ENCODE measurements at places on chromosomes 5 and 9.

GRCh38 chr9:129587487-129588262 is 33.2 kb downstream of the C9orf50 start:
- no peak for ATAC-seq

GRCh38 chr5:172751761-172752510 is 19.1 kb downstream of the DUSP1 start:
- ATAC-seq = no peak

DNA sequence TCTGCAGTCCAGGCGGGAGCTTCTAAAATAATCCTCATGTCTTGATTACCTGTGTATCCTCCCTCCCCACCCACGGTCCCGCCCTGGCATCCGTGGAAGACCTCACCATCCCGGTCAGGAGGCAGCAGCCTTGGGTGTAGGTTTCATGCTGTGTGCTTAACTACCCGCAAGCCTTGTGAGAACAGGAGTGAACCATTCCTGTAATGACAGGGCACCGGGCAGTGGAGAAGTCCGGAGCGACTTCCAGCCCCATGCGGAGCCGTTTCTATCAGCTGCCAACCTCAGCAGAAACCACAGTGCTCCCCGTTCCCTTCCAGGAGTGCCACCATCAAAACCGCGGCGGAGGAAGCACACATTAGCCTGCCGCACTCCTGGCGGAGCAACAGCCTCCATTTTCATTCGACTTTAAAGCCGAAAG is 123.5 kb upstream of the LMX1B start:
- peak; percentile 67 for ATAC-seq

DNA sequence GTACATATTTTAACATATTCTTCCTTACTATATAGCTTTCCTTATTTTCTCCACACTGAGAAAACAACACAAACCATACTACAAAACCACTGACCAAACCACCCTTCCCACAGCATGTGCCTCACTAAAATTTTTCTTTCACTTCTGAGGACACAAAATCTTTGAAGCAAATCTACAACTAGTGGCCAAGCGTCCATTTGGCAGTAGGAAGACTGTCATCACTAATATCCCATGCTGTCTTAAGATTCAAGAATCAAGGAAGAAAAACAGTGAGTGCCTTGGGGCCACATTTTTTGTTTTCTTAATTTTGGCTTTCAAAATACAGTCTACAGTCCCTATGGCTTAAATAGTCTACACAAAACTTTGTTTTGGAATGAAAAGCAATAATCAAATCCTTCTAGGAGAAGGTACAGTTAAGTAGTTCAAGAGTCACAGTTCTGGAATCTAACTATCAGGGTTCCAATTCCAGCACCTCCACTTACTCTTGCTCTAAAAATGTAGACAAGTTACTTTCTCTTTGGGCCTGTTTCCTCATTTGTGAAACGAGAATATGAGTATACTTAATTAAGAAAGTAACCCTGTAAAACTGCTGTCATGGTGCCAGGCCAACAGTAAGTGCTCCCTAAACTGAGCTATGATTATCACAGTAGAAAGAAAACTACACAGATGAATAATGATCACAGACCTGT is 227.9 kb downstream of the BNC2 start:
- no peak for ATAC-seq

GRCh38 chr9:78781681-78782080 is 484.8 kb downstream of the PSAT1 start:
- ATAC-seq = no peak

GRCh38 chr5:19626211-19626610 is 361.8 kb downstream of the CDH18 start:
- ATAC-seq = no peak

All from activated T-helper 17 cell treated with anti-CD3 and anti-CD28 coated beads, Interleukin-2, amount 50 U/mL, for 72 hours (primary cell).